ENCODE measurements at places on chromosomes 6 and 20.

DNA sequence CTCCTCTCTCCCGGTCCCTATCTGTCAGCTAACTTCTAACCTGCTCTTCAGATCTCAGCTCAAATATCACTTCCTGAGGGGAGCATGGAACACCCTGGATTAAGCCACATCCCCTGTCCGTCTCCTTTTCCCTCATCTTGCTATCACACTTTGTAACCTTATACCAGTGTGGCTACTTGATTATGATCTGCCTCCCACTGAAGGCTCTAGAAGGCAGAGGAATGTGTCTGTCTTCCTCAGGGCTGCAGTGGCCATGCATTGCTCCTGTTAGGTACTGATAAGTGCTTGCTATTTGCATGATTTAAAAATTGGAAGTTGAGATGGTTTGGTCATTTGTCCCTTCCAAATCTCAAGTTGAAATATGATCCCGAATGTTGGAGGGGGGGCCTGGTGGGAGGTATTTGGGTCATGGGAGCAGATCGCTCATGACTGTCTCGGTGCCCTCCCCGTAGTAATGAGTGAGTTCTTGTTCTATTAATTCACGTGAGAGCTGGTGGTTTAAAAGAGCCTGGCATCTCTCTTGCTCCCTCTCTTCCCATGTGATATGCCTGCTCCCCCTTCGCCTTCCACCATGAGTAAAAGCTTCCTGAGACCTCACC, 71.4 kb downstream of the PLCB4 start:
- no peak for DNase-seq

DNA sequence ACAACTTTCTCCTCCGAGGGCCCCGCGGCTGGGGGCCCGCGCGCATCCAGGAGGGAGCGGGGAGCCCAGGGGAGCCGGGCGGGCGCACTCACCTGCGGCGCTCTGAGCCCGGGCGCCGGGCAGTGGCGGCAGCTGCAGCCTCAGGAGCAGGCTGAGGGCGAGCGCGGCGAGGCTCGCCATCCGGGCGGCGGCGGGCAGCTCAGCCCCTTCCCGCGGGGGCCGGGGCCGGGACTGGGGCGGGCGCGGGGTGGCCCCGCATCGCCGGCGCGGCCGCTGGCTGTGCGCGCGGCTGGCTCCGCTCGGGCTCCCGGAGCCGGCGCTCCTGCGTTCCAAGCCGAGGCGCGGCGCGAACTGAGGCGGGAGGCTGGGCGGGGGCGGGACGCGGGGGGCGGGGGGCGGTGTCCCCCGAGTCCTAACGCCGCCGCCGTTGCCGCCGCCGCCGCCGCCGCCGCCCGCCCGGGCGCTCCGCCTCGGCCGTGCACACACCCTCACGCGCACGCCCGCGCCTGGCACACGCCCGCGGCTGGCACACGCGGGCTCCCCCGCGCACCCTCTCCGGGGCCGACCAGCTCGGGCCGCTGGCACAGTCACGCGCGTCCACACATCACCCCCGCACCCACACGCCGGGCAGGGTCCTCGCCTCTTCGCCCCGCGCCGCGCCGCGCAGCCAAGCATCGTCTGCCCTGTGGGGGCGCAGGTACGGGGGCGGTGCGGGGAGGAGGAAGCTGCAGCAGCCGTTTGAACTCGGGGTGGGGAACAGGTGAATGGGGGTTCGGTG, at the start of gene PTPRT:
Gene PTPRT (minus strand): TSS at position 353 of the 778 bp plus-strand sequence. CDS start 173 bp downstream, at position 180.
- DNase-seq: no peak

DNA sequence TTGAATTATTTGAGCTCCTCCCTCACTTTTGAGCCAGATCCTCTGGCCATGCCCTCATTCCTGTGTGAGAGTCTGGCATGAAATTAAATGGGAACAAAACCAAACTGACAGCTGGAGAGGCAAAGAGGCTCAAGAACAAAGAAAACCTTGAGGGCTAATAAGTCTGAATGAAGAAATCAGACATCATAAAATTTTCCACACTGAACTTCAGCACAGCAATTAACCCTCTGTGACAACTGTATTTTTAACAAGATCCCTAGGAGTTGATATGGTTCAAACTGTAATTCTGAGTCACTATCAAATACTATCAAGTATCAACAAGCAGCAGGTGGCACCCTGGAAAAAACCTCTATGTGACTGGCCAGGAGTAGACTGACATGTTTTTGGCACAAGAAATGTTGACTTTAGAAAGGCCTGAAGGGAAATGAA, 109.4 kb upstream of the EMILIN3 start:
- no peak for DNase-seq

GRCh38 chr6:108200631-108201030, 34.8 kb downstream of the NR2E1 start:
- DNase-seq: no peak

All from NCI-H460 (cell line).